ENCODE measurements at places on chromosomes 11 and 22. TPM values are rescaled to one million over a fixed set of nuclear protein-coding genes. Genes with fewer than 3 reads are reported as not detected.

The APOA5 gene
- 0.29 TPM for total RNA-seq

The ADM2 gene
- 5.1 TPM for total RNA-seq

GRCh38 chr22:35839841-35840301, 122.2 kb downstream of the APOL5 start:
- no peak for DNase-seq

The SCUBE2 gene
- total RNA-seq, result 22.0 TPM

GRCh38 chr11:1542267-1542666, 29.8 kb downstream of the DUSP8 start:
- no peak for DNase-seq

The PGM2L1 gene
- 14.0 TPM for total RNA-seq

The OR2AG2 gene
- total RNA-seq, result not detected

- no peak for DNase-seq
These were observed 507.4 kb downstream of the METTL15 start for GRCh38 chr11:28615542-28615941.

DNA sequence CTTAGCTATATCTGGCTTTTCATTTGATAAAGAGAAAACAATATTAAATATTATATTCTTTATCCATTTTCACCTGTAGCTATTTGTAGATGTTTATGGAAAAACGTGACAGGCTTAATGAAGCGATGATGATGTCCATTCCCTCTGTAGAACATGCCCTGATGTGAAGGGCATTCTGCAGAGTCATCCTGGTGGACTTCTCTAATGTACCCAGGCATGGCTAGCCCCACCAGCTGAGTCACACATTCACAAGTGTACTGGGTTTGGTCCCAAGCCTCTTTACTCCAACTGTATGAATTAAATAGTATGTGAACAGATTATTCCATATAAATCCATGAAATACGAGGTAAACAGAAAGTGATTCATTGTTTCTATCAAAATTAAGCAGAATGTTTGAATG, 139.3 kb downstream of the CADM1 start:
- DNase-seq, result no peak
